Choroid plexus epithelial cell (primary cell): ENCODE measurements at places on chromosomes 6 and 20.

DNA sequence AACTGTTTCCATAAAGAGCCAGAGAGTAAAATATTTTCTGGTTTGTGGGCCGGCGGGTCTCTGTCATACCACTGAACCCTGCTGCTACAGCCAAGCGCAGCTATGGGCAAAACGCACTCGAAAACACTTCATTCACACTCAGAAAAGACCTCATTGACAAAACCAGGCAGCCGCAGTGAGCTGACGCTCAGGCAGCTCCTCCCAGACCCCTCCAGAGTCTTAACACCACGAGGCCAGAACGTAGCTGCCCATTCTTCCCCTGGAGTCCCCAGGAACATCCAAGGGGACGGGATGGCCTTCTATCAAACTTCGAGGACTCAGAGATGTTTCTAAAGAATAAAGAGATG lies 35.6 kb upstream of the ZBP1 start:
- no peak for DNase-seq

GRCh38 chr20:45919542-45920399 lies 7.8 kb upstream of the PLTP start:
- peak; percentile 98 for DNase-seq

- peak; percentile 73 for DNase-seq
Measured at GRCh38 chr6:110075406-110075805, 97.3 kb downstream of the GPR6 start.

DNA sequence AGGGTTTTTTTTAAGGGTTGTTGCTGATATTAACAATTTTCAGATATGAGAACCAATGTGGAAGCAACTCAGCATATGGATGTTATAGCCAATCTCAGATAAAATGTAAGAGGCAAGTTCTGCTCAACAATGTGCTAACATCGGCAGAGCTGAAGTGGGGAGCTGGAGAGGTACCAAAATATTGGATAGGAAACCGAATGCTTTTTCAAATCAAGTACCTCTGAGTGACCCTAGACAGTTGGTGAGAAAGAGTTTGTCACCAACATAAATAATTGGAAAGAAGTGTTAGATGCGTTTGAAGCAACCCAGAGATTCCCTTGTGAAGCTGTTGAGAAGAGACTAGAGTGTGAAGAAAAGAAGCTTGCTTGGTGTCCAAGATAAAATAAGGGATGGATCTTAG lies 140.7 kb downstream of the SOX4 start:
- no peak for DNase-seq

- no peak for DNase-seq
Measured at GRCh38 chr6:37192666-37193065, 22.7 kb downstream of the PIM1 start.

GRCh38 chr6:1378065-1379016 lies 11.0 kb upstream of the FOXF2 start:
- DNase-seq: no peak

- DNase-seq: no peak
Measured at GRCh38 chr6:40442591-40442990, 144.6 kb downstream of the LRFN2 start.

DNA sequence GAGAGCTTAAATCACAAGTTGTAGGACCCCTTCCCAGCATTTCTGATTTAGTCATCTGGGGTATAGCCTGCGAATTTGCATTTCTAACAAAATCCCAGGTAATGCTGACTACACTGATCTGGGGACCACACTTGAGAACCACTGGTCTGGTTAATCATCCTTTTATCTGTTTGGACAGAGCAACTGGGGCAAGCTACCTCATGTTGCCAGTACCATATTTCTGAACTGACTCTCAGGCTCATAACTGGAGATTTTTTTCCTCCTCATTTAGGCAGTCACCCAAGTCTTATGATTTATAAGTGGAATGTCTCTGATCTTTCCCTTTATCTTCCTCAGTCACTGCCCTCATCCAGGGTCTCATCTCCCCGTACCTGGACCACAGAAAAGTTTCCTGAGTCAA lies 12.0 kb upstream of the GTF3C6 start:
- DNase-seq: peak; percentile 14

DNA sequence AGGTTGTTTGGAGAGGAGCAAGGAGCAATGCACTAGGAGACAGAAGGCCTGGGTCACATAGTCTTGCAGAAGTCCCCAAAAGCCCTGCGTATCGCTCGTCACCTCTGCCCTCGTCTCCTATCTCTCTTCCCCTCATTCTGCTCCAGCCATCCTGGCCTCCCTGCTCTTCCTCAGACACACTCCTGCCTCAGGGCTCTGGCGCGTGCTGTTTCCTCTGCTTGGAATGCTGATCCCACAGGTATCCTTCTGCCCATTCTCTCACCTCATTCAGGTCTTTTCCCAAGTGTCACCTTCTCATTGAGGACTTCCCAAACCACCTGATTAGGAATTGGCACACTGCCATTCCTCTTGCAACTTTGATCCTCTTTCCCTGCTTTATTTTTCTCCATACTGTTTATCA lies 9.0 kb upstream of the SLC2A10 start:
- DNase-seq: no peak

DNA sequence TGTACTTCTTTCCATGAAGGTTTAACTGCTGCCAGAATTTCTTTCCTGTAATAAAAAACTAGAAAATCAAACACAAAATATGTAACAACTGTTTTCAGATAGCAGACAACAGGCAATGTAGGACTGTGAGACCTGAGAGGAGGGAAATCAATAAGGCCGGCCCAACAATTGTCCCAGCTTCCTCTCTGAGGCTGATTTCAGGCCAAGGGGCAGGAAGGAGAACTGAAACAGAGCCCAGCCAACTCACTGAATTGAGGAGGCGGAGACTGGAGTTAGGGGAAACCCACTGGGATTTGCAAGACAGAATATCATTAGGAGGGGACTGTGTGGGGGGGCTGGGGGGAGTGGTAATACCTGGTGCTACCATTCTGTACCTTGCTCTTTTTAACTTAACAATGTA lies 42.2 kb downstream of the FLRT3 start:
- no peak for DNase-seq

DNA sequence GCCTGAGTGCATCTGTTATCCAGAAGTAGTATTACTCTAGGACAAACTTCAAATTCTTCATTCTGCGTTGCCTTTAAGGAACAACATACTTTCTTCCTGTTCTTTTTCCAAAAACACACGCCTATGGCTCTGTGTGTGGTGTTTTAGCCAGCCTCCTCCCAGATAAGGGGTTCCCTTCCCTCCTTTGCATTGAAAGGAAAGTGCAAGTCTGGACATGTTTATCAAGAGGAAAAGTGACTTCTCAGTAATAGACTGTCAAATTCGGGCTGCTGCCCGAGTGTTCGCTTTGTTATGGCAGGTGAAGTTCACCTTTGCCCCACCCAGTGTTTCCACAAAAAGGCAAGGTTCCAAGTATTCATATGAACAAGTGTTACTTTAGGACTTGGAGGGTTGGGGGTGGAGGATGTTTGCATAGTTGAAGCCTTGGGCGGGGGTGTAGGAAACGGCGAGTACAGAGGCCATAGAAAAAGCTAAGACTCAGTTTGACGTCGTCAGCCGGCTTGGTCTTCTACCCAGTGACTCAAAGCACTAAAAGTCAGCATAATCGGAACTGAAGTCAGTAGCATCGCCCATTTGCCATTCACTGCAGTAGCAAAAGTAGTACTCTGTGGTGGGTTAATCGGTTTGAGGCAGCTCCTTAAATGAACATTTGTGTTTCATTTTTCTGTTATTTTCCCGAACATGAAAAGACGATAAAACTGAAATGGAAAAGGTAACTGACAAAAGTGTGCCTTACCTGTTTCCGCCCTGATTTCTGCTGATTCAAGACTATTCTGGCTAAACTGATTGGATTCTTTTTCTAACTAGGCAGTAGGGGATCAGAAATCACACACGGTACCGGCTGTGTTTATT lies 12.5 kb downstream of the PRDM1 start:
- DNase-seq: peak; percentile 78

DNA sequence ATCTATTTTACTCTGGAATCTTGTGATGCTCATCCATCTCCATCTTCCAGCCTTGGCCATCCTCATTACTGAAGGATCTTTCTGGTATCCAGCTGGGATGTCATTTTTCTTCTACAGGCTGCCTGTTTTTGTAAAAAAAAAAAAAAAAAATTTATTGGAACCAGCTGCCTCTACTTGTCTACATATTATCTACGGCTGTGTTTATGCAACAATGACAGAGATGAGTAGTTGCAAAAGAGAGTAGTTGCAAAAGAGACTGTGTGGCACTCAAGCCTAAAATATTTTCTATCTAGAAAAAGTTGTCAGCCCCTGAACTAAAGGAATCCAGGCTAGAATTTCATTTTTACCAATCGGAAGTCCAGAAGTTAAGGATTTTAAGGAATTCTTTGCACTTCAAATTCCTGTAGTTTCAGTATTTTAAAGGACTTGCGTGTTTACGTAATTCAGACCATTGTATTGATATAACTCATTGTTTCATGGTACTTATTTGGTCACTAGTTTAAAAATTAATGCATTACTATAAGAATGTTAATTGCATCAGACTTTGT lies 38.6 kb upstream of the PLCG1 start:
- peak; percentile 69 for DNase-seq

- no peak for DNase-seq
Measured at GRCh38 chr6:16663901-16664300, 97.4 kb downstream of the ATXN1 start.

GRCh38 chr6:9937031-9937763 lies 477.7 kb downstream of the TFAP2A start:
- no peak for DNase-seq

DNA sequence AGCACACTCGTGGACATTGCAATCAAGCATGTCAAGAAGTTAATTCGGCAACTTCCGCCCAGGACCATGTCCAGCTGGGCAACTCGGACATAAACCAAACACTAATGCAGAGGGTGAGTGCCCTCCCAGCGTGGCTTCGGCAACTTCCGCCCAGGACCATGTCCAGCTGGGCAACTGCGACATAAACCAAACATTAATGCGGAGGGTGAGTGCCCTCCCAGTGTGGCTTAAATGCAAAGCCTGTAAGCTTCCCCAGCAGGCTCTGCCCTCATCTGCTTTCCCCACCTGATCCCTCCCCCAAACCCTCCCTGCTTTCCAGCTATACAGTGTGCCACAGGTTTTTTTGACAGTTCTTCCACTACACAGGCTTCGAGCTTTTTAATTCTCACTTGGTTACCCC lies 143.4 kb downstream of the PXDC1 start:
- DNase-seq: peak; percentile 10

GRCh38 chr6:157090736-157091135 lies 232.6 kb downstream of the TMEM242 start:
- no peak for DNase-seq

DNA sequence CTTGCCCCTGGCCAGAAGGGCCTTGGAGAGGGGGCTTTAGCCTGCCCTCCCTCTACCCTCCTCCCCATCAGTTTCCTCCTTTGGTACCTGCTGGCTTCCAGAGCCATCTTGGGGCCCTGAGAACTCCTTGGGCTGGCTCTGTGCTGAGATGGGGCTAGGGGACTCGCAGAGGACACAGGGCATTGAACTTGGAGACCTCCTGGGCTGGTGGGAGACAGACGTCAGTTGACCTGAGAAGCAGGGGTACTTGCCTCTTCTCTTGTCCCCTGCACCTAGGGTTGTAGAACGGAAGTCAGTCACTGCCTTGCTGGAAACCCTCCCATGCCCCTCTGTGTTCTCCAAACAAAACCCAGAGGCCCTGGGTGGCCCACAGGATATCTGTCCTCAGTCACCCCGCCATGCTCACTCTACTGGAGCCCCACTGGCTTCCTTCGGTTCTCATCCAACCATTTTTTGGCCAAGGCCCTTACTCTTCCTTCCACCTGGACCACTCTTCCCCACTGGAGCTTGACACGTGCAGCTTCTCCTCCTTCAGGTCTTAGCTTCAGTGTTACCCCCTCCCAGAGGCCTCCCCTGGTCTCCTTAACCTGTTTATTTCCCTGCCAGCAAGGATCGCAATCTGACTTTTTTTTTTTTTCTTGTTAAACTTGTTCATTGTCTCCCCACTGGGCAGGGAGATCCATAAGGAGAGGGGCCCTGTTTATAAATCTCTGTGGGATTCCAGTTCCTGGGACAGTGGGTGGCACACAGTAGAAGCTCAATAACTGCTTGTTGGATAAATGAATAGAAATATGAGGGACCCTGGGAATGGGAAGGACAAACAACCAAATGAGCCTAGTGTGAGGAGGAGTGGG lies 971 bp downstream of the RBCK1 start:
- no peak for DNase-seq

GRCh38 chr20:50310673-50311051 lies 120.0 kb downstream of the CEBPB start:
- DNase-seq: no peak

GRCh38 chr6:155444120-155444917 lies 11.3 kb downstream of the NOX3 start:
- no peak for DNase-seq

GRCh38 chr6:45369870-45370269 lies 7.9 kb downstream of the SUPT3H start:
- DNase-seq: no peak

DNA sequence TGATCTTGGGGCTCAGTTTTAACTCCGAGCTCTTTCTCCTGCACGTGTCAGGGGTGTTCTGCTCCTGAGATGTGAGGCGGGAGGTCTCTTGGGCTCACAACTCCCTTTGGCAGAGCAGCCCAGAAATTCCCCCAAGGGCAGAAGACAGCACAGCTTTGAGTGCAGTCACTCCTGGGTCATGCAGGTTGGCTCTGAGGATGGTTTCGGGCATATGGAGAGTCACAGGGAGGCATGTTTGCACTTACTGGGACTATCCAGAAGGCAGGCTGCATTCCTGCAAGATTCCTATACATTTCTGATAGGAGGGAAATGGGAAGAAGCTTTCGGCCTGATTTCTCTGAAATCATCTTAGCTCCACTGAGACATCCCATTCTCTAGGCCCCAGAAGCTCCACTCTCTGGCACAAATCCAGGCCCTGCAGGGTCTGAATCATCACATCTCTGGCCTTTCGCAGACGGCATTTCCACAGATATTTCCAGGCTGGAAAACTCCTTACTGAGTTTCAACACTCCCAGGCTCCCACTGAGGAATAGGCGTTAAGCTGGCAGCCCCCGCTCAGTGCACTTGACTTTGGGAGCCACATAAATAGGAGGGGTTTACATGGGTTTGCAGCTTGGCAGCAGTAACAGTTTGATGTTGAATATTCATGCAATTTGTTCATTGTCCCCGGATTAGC lies 39.7 kb downstream of the AGPAT4 start:
- DNase-seq: peak; percentile 93
